Lower lobe of right lung (tissue), 2 donors: ENCODE measurements at places on chromosomes 6 and 20. TPM values are rescaled to one million over a fixed set of nuclear protein-coding genes. Genes with fewer than 3 reads are reported as not detected.

Gene OPN5
- total RNA-seq, result not detected

Gene SPINT4
- not detected for total RNA-seq

Gene FNDC1
- 0.44 TPM for total RNA-seq

DNA sequence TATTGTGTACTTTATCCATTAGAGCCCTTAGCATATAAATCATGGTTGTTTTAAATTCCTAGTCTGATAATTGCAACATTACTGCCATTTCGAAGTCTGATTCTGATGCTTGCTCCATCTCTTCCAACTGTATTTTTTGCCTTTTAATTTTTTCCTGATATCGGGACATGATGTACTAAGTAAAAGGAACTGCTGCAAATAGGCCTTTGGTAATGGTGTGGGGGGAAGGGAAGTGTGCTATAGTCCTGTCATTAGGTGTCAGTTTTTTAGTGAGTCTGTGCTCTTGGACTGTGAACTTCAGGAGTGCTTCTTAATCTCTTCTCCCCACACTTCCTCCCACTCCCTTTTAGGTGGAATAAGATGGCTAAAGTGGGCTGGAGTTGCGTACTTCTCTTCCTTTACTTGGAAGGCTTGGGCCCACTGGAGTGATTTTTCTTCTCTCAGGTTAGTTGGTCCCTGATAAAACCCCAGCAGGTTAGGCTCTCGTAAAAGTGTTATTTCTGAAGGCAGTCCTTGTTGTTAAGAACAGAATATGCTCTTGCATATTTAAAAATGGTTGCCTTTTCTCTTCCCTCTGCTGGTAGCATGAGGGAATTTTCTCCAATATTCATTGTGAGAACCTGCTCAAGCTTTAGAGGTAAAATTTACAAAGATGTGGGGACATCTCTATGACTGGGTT, 18.1 kb downstream of the STXBP5 start:
- no peak for DNase-seq

Gene SLC4A11
- 5.0 TPM for total RNA-seq
